Endothelial cell of umbilical vein (primary cell): ENCODE measurements at places on chromosomes 2 and 18. TPM values are rescaled to one million over a fixed set of nuclear protein-coding genes. Genes with fewer than 3 reads are reported as not detected.

The HRH4 gene
- total RNA-seq: not detected in 2 replicates

The CHMP3 gene
- total RNA-seq: 86.3 and 92.2 TPM in 2 replicates

The DAPL1 gene
- not detected in 2 replicates for total RNA-seq

The GPR45 gene
- total RNA-seq: not detected in 2 replicates

The HOXD9 gene
- total RNA-seq: 3.5 and 3.9 TPM in 2 replicates

The SGPP2 gene
- not detected in 2 replicates for total RNA-seq

The C2orf80 gene
- not detected in 2 replicates for total RNA-seq

The MAT2A gene
- 236 and 257 TPM in 2 replicates for total RNA-seq

The EMX1 gene
- not detected in 2 replicates for total RNA-seq

The MTHFD2 gene
- total RNA-seq: 74.9 and 83.2 TPM in 2 replicates

The LYPD1 gene
- 59.0 and 76.6 TPM in 2 replicates for total RNA-seq

The SLC19A3 gene
- total RNA-seq: not detected in 2 replicates

The CNGA3 gene
- total RNA-seq: not detected in 2 replicates

The RUFY4 gene
- not detected in 2 replicates for total RNA-seq

The MAP2 gene
- total RNA-seq: 46.1 and 61.2 TPM in 2 replicates

The CIDEA gene
- total RNA-seq: 0.42 and 1.8 TPM in 2 replicates

The CEP68 gene
- total RNA-seq: 20.0 and 21.4 TPM in 2 replicates

The GPR39 gene
- total RNA-seq: 0.20 TPM in 1 of 2 replicates, not detected in the other

The RBM44 gene
- 0.44 and 0.53 TPM in 2 replicates for total RNA-seq

The UGT1A8 gene
- total RNA-seq: not detected in 2 replicates
